ENCODE measurements at places on chromosomes 12 and 14.

DNA sequence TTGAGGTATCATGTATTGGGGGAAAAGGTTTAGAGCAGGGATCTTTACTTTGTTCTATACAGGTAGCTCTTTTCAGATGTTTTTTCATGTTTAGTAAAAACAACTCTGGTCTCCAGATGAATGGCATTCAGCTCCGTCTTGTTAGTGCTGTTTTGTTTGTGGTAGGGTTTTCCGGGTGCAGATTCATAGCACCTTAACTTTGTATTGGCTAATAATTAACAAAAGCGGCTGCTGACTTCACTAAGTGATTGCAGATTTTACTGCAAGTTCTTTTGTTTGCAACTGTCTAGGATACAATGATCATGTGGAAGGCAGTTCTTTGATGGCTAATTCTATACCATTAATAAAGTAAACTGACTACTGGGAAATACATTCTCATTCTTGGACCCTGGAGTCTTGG, 32.2 kb upstream of the BHLHE41 start:
- DNase-seq, result no peak

DNA sequence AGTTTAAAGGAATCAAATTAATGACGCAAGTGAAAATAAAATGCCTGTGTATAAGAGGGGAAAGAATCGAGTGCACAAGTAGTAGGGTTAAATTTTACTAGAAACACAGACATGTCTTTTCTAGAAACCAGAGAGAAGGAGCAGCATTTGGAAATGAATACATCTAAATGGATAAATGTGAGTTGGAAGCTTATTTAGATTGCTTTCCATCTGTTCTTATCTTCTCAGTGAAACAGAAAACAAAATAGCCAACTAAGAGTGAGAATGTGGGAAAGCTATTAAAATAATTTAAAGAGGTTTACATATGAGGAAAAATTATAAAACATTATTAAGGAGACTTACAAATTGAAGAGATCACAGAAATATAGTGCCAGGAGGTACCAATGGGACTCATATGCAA, 1818.9 kb upstream of the FLRT2 start:
- DNase-seq, result no peak

DNA sequence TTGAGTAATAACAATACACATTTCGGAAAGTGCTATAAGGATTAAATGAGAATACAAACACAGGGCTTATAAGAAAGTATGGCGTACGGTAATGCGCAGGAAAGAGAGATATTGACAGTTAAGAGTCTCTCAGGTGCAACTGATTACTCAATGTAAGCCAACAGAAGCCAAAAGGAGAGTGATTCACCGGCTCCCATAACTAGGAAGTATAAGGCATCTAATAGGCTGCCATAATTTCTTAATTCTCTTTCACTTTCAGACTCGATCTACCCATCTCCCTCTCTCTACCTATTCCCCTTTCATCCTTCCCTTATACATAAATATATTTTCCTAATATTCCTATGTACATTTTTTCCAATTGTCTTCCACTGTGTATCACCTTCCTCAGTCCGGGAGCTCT, 90.0 kb downstream of the MDGA2 start:
- DNase-seq, result no peak

- no peak for DNase-seq
These were observed 30.0 kb downstream of the MMP17 start for GRCh38 chr12:131857908-131858850.

DNA sequence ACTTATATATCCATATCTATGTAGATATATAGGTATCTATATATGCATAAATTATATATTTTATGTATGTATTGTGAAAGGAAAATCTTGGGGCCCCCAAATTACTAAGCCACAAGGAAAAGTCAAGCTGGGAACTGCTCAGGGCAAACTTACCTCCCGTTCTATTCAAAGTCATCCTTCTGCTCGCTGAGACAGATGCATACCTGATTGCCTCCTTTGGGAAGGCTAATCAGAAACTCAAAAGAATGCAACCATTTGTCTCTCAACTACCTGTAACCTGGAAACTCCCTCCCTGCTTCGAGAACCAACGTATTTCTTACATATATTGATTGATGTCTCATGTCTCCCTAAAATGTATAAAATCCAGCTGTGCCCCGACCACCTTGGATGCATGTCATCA, 58.8 kb upstream of the C14orf132 start:
- DNase-seq, result no peak

- DNase-seq, result no peak
These were observed 236.5 kb upstream of the PELI2 start for GRCh38 chr14:55881577-55882241.

GRCh38 chr12:57754411-57755193, at the start of gene MARCHF9:
Gene MARCHF9, plus strand, starts transcription at chr12:57755103. Its CDS starts 426 bp downstream, at chr12:57755529.
- peak; percentile 59 for DNase-seq

DNA sequence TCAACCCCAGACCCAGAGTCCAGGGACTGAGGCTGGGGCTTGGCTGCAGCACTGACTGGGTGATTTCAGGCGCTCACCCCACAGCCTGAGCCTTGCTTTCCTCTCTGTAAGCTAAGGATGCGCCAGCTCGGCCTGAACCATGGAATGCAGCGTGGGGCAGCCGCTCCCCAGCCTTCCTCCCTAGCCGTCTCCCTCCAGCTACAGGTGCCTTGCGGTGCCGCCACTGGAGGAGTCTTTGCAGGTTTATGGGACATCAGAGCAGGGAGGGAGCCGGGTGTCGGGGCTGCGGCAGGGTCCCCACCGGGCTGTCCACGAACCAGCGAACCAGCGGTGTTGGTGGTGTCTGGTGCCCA, 19.4 kb downstream of the PPP2R5C start:
- no peak for DNase-seq

DNA sequence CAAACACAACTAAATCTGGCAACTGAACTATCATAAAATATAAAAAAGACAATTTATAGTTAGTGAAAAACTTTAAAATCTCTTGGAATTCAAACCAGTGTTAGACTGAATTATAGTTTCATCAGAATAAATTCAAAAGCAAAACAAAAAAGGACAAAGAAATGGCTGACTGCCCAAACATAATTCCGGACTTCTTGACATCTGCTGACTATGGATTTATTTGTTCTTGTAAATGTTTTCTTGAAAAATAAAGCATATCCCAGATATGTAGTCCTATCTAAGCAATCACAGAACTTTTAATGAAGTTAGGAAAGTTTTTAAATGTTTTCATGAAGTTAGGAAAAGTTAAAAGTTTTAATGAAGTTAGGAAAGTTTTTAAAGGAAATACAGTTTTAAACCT, 45.8 kb upstream of the CNTN1 start:
- DNase-seq, result no peak

DNA sequence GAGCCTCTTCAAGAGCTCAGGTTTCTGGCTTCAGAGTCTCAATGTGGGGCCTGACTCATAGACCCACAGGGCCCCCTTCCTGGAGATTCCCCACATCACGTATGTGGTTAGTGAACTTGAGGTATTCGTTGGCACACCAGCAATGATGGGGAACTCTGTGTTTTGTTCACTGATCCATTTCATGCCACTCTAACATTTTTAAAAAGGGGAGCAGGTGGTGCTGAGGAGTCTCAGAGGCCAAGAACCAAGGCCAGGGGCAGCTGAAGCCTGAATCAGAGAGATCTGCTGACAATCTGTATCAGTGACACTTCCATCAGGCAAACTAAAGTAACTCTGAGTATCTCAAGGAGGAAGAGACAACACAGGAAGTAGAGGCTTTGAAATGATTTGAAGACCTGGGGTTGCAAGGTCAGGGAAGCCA, 323.4 kb downstream of the VRK1 start:
- DNase-seq, result no peak

DNA sequence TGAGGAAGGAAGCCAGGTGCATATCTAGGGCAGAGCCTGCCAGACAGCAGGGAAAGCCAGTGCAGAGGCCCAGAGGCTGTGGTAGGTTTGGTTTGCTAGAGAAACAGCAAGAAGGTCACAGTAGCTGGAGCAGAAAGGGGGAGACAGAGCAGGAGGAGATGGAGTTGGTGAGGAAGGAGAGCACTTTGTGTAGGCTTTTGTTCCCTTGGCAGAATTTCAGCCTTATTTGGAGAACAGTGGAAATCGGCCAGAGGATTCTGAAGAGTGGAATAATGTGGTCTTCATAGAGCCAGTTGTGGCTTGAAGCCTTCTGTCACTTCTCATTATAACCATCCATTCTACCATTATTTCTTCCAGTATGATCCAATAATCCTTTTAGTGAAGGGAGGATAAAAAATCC, 212.9 kb upstream of the FAR2 start:
- no peak for DNase-seq

DNA sequence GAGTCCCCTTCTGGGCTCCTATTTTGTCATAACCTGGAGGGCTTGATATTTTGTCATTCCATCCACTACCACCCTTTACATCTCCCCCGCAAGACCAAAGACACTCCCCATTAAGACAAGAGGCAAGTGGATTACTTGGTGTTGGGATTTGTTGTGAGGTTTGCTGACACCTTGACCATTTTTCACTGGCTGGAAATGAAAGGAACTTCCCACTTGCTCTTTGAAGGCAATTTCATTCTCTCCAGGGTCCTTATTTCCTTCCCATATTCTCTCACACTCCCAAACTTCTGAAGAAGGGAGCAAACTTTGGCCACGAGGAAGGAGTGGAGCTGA, 14.9 kb downstream of the AGAP2 start:
- no peak for DNase-seq

DNA sequence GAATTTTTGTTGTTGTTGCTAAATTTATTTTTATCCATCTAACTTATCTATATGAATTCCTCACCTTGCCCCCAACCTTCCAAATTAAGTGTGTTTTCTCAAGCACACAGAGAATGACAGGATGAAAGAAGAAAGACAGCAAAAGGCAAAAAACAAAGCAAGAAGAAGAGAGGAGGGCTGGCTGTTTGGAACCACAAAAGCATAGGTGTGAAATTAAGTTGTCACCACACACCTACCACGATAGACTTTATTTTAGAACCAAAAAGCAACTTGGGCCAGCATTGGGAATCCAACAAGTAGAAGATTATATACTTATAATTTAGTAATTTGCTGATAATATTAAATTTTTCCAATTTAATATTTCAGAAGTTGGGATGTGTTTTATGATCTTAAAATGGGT, 58.7 kb upstream of the REP15 start:
- DNase-seq, result no peak

GRCh38 chr12:1913377-1914113, 4.9 kb downstream of the CACNA2D4 start:
- no peak for DNase-seq

GRCh38 chr12:90331262-90331661, 622.6 kb upstream of the ATP2B1 start:
- no peak for DNase-seq

DNA sequence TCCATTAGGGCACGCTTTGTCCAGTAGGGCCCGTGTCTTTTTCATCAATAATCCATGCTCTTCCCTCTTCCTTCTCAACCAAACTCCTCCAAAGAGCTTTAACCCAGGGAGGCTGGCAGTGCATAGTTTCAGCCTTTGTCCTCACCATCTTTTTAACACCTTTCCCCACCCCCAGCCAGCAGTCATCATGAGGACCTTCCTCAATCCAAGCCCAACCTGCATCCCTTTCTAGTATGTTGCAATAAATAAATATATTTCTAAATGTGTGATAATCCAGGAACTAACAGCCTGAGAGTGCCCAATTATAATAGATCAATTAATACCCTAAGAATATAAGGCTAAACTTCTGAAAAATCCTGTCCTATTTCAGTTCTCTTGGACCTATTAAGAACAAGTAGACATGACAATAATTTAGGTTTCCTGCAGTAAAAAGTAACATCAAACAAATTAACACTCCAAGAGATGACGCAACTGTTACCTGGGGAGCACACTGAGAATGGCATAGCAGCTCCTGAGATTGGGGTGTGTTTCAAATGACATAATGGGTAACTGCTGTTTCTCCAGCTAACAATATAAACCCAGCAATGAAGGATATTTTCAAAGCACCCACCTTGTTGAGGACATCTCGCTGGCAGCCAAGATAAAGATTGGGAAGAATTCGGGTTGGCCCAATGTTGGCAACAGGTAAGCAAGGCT, 62.6 kb downstream of the DUSP16 start:
- DNase-seq, result no peak

GRCh38 chr12:123996581-123996980, 23.6 kb downstream of the ZNF664 start:
- no peak for DNase-seq

- no peak for DNase-seq
These were observed 43.8 kb downstream of the LRCOL1 start for GRCh38 chr12:132566516-132567131.

DNA sequence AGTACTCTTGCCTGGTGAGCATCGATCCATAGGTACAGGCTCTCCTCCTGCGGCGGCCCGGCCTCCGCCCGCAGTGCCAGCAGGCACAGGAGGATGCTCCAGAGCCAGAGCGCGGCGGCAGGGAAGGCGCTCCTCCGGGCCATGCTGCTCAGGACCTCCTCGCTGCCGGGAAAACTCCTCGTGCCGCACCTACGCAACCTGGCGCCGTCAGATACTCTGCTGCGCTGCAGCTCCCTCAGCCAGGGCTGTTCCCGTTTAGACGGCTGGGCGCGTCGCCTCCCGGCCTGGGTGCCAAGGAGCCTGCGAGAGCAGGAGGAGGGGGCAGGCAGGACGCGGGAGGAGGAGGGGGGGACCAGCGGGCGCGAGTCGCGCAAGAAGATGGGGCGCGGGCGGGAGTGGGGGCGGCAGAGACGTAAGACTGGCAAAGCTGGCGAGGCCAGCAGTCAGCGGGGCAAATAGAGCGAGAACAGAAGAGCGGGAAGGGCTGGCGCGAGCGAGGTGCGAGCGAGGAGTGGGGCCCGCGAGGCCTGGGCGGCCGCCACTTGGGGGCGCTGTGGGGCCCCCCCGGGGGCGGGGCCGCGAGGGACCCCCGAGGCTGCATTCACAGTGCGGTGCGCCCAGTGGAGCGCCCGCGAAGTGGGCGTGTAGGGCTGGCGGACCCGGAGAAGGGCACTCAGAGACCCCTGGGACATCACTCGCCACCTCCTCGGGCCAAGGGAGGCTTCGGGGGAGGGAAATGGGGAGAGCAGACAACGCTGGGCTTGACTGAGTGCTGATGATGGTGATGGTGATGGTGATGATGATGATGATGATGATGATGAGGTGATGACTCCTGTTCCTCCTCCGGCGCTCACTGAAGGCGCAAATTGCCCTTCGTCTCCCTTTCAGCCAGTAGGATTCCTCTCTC, at the start of gene WIF1:
Gene WIF1, minus strand, starts transcription at position 257 of the 907 bp plus-strand sequence. Its CDS starts 114 bp downstream, at position 143.
- DNase-seq, result no peak

- DNase-seq, result no peak
These were observed 20.5 kb downstream of the FNTB start for GRCh38 chr14:65007202-65007601.

DNA sequence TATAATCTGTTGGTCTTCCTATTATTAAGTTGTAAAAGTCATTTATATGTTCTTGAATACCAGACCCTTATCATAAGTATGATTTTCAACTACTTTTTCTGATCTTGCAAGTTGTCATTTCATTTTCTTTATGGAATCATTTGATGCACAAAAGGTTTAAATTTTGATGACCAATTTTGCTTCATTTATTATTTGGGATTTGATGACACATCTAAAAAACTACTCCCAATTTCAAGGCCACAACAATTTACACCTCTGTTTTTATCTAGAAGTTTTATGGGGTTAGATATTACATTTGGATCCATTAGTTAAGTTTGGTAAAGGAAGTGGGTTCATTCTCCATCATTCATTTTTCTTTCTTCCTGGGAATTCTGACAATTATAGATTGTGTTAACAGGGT, 259.2 kb downstream of the LRFN5 start:
- DNase-seq, result no peak

GRCh38 chr14:105102361-105102870, 37.2 kb upstream of the GPR132 start:
- DNase-seq, result no peak

Data from activated gamma-delta T cell (primary cell).